ENCODE measurements at places on chromosomes 6 and 20.

- DNase-seq = peak; percentile 73
Measured at GRCh38 chr6:27693766-27694546, 218.2 kb downstream of the OR2B2 start.

DNA sequence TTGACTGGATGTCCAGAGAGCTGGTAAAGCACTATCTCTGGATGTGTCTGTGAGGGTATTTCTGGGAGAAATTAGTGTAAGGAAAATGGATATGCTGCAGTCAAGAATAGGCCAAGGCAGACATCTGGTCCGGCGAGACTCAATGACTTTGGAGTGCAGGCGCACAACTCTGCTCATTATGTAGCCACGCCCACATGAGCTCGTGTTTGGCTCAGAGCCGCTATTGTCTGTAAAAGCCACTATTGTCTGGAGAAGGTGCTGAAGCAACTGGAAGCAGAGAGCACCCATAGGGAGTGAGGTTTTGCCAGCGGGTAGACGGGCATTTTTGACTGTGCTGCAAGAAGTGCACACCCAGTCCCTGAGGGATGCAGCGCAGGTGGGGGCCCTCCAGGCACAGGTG, 305.0 kb upstream of the POU3F2 start:
- DNase-seq = no peak

- DNase-seq = no peak
Measured at GRCh38 chr6:147274776-147275175, 70.6 kb downstream of the STXBP5 start.

DNA sequence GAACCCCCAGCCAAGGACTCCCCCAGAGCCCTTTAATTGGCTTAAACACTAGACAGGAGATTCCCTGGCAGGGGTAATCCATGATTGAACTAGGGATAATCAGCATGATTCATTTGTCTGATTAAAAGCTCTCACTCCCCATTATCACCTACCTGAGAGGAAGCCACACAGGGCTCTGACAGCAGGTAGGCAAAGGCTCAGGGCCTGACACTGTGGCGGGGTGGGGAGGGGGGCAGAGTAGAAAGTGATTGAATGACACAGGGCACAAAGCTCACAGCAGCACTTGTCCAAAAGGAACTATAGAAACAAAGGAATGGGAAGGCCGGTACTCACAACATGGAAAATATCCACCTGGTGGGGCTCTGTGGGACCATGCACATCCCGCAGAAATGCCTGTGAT, 231.6 kb downstream of the MAFB start:
- no peak for DNase-seq

DNA sequence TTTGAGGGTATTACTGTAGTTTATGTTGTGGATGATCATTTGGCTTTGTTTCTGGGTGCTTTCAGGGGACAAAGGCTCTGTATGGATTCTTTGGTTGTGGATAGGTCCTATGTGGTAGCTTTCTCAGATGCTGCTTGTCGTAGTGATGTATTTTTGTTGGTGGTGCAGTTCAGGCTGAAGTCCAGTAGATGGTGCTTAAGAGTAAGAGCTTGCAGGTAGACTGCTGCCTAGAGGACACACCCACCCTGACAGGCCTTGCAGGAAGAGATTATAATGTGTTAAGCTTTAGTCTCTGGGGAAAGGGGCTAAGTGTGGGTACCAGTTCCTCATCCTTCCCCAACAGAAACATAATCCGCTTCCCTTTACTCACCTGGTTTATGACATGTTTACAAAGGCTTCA, 62.6 kb upstream of the ADGRB3 start:
- DNase-seq = no peak

- no peak for DNase-seq
Measured at GRCh38 chr20:60477958-60478357, 519.7 kb downstream of the CDH26 start.

GRCh38 chr6:30954631-30955366, 14.0 kb downstream of the MUCL3 start:
- DNase-seq = no peak

DNA sequence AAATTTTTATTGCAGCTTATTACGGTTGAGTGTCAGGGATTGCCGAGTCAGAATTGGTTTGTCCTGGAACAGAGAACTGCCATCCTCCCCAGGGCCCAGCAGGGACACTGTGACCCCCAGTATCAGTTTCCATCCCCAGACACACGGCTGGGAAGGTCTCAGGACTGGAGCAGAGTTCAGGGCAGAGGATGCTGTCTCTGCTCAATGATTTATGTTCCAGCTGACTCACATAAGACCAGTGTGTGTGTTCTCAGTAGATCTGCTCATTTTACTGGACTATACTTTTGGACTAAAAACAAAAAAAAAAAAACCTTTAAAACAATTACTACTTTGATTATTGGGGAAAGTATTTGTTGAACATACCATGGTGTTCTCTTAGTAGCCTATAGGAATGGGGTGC, 44.2 kb downstream of the FNDC1 start:
- no peak for DNase-seq

- no peak for DNase-seq
Measured at GRCh38 chr6:33166811-33167210, 25.5 kb downstream of the COL11A2 start.

GRCh38 chr20:51434580-51435247, 107.8 kb downstream of the NFATC2 start:
- DNase-seq = no peak

DNA sequence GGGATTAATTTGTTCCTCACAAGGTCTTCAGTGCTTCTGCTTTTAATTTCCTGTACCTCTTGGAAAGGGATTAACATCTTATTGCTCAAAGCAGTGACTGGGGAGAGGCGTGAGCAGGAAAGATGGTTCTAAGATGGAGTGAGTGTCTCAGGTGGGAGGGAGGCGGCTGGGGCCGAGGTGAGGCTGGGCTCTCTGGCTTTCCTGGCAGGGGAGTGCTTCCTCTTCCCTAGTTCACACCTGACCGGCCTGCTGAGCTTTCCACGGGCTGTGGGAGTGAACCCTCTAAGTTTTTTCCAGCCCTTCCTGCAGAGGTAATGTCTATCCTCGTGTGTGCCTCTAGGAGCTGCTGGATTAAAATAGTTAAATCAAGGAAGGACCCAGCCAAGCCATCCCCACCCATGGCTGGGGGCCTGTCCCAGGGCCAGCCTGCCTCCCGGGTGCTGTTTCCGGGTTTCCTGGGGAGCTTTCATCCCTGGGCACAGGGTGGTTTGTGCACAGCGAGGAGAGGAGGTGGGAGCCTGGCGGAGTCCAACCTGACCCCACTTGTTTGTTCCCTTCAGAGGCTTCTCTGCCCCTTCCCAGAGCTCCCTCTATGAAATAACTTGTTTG, 179.1 kb downstream of the TFAP2C start:
- DNase-seq = no peak

GRCh38 chr6:80872951-80873308, 766.5 kb downstream of the BCKDHB start:
- no peak for DNase-seq

- peak; percentile 12 for DNase-seq
Measured at GRCh38 chr20:41617059-41617901, 897 bp downstream of the CHD6 start.

GRCh38 chr6:68637071-68637470, 2.0 kb downstream of the ADGRB3 start:
- DNase-seq = no peak

DNA sequence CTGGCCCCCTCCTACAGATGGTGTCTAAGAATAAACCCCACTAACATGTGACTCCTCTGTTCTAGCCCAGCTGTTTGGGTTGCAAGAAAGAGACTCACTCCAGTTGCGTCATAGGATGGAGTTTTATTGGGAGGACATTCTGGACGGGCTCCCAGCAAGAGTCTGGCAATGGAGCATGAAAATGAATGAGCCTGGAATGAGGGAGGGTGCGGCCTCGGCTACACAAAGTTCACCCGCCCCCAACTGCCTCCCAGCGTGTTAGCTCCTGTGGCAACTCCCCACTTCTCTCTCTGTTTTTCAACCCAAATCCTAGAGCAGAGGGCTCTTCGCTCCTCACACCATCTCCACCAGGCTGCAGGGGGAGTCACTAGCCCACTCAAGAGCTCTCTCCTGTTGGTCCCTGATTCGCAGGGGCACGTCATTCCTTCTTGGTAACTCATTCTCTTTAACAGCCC, 5.1 kb upstream of the ADAM33 start:
- no peak for DNase-seq

- no peak for DNase-seq
Measured at GRCh38 chr6:45462190-45463134, 84.7 kb upstream of the SUPT3H start.

DNA sequence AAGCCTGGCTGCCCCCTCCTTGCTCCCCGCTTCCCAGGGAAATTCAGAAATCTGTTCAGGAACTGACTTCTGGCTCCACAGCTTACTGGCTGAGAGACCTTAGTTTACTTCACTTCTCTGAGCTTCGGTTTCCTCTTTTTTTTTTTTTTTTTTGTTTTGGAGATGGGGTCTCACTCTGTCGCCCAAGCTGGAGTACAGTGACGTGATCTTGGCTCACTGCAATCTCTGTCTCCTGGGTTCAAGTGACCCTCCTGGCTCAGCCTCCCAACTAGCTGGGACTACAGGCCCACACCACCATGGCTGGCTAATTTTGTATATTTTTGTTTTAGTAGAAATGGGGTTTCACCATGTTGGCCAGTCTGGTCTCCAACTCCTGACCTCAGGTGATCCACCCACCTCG, 14.9 kb downstream of the PTK7 start:
- DNase-seq = no peak

GRCh38 chr6:90940812-90941481, 354.1 kb upstream of the MAP3K7 start:
- DNase-seq = peak; percentile 3

DNA sequence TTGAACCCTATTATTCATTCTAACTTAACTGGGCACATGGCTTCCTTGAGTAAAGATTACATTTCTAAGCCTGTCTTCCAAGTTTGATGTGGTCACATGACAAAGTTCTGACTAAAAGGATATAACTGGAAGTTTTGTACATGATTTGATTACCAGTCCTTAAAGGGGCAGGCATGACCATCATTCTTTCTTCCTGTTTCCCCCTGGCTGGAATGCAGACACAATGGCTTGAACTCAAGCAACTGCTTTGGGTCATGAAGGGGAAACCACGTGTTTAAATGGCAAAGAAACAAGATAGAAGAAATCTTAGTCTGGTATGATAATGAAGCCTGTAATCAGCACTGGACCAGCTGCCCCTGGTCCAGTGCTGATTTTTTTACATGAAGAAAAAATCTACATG, 15.6 kb upstream of the SHLD1 start:
- DNase-seq = no peak

GRCh38 chr20:24764027-24764793, 184.9 kb upstream of the CST7 start:
- DNase-seq = no peak

- no peak for DNase-seq
Measured at GRCh38 chr20:64217539-64218221, 37.9 kb upstream of the PCMTD2 start.

DNA sequence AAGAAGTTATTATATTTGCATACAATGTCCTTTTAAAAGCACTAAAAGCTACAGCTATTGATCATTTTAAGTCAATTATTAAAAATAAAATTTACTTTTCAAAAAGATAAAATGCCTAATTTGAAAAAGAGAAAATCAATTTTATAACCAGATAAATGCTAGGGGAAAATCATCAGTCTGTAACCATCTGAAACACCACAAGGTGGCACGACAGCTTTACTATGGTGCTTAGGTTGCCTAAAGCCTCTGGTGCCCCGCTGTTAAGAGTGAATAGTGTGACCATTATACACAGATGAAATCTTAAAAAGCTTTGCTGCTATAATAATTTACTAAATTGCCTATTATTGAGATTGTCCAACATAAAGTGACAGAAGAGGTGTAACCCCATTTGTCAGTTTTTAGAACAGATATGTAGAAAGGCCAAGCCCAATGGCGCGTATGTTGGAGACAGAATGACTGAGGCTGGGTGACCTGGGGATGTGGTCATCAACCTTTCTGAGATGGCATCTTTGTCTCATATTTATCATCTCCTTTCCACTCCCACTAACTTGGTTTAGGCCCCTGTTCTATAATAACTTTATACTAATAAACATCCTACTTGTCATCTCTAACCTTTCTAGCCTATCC, 100.8 kb downstream of the MOXD1 start:
- DNase-seq = peak; percentile 14

- DNase-seq = no peak
Measured at GRCh38 chr6:44267252-44267651, 1.9 kb upstream of the NFKBIE start.

DNA sequence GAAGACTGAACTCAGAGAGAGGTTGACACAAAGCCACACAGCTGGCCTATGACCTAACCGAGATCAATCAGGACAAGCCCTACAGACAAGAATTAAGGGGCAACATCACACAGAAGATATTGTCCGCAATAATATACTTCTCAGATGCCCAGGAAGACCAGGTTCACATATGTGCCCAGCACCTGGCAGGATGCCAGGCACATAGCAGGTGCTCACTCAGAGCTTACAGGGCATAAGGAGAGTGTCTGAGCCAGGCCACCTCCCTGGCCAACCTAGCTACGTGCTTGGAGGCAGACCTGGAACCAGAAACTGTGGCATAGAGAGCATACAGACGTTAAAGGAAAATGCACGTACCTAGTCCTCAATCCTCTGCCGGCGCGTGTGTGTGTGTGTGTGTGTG, 87.0 kb upstream of the LRFN2 start:
- DNase-seq = no peak

DNA sequence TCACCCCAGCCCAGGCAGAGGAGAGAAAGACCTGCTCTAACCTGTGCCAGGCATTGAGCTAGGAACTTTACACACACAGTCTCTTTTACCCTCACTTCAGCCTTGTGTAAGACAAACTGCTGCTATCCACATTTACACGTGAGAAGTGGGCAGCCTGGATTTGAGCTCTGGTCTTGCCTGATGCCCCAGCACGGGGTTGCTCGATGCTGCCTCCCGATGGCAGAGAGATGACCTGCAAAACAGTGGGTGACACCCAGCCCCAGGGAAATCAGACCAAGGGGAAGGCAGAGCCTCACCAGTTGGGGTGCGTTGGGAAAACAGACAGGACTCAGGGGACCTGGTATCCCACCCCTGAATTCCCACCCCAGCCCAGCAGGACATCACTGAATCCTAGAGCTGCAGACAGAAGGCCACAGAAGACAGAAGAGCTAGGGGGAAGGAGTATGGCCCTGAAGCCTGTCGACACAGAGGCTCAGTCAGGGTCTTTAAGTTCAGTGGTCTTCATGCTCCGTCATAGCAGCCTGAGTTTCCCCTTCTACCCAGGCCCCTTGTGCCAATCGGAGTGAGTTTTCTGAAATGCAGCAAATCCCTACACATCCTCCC, 990 bp downstream of the BPI start:
- DNase-seq = no peak

GRCh38 chr6:121711472-121711871, 276.0 kb downstream of the GJA1 start:
- no peak for DNase-seq

- no peak for DNase-seq
Measured at GRCh38 chr6:131979515-131980337, 28.6 kb upstream of the CCN2 start.

- DNase-seq = no peak
Measured at GRCh38 chr6:15763364-15763763, 100.5 kb upstream of the DTNBP1 start.

- DNase-seq = no peak
Measured at GRCh38 chr20:7274870-7275269, 507.4 kb downstream of the BMP2 start.

All from NCI-H1930 (cell line).